Activated CD8-positive, alpha-beta memory T cell treated with anti-CD3 and anti-CD28 coated beads for 1 hour (primary cell): ENCODE measurements at places on chromosomes 5 and 9.
A peak's percentile ranks its signal among the peaks of the same experiment; 100 is the strongest.

DNA sequence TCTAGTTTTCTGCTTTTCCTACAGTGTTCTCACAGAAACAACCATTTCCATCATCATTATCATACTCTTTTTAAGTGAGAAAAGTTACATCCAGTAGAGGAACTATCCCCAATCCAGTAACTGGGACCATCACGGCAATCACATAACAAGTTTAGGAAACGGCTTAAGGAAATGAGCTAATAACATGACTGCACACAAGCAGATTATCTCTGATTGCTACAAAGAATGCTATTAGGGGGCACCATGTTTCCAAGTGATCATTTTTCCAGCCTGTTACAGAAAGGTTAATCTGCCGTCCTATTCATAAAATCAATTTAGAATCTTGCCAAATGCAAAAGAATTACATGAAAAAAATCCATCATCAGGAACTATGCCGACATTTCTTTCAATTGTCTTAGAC, 94.6 kb downstream of the EFNA5 start:
- DNase-seq: no peak

- no peak for DNase-seq
These were observed 40.6 kb downstream of the TMEM174 start for GRCh38 chr5:73213566-73213998.

DNA sequence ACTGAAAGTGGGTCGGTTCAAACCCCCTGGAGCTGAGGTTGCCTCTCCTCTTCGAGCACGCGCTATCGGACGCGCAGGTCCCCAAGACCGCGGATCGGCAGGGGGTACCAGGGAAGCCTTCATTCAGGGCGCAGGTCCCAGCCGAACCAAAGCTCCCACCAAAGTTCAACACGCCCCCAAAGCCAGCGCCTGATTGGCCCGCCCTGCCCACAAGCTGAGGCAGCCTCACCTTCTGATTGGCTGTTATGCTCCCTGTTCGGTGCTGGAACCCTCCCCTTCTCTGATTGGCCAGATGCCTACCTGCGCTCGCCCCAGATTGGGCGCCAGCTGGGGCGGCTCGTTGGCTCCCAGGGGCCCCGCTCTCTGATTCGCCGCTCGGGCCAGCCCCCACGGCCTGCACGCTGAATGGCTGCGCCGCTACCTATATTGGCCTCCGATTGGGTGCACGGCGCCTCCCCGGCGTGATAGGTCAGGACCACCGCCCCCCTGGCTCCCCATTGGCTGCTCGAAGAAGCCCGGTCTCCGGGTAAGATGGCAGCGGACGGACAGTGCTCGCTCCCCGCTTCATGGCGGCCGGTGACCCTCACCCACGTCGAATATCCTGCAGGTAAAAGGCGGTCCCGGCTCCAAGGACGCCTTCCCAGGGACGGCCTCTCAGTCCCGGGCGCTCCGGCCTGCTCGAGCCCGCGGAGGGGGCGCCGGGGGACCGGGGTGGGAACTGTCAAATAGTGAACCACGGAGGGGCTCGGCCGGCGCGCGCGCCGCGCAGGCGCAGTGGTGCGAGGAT, at the start of gene DOLPP1:
DOLPP1 (plus strand) TSS at position 511 of the 787 bp plus-strand sequence; CDS start at position 532, 21 bp downstream.
- peak; percentile 97 for DNase-seq

DNA sequence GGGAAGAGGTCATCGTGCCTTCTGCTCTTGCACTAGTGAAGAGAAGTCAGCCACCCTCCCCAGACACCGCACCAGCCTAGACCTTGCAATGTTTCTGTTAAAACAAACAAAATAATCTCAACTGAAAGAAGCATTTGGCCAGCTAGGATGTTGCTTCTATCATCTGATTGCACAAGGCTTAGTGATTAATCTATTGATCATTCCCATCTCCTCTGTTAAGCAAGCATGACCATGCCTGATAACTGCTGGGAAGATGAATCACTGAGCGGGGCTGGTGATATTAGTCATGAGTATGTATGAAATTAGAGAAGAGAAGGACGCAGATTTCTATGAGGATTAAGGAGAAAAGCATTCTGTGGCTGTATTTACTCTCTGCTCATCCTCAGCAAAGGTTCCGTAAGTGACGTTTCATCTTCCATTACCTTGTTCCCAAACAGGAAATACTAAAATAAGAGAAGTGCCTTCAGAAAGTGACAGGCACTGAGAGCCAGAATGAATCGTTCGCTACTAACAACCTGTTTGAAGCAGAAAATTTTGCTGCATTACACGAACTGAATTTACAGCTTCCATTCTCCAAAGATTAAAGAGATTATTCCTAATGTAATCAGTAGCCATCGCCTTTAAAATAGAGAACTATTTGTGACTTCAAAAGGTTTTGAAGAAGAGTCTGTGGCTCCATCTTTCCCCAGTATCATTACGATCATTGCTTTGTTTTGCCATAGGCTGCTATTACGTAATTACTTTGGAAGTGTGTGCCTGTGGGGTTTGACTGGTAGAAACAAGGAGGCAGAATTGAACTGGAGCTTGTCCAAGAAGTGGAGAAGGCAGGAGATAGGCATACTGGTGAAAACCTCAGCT, 219.1 kb downstream of the MED10 start:
- no peak for DNase-seq

GRCh38 chr5:39846144-39846543, 421.4 kb upstream of the DAB2 start:
- no peak for DNase-seq

- DNase-seq: no peak
These were observed 115.7 kb downstream of the TRIO start for GRCh38 chr5:14258840-14259239.

- no peak for DNase-seq
These were observed 9.9 kb downstream of the GFPT2 start for GRCh38 chr5:180343110-180343830.

DNA sequence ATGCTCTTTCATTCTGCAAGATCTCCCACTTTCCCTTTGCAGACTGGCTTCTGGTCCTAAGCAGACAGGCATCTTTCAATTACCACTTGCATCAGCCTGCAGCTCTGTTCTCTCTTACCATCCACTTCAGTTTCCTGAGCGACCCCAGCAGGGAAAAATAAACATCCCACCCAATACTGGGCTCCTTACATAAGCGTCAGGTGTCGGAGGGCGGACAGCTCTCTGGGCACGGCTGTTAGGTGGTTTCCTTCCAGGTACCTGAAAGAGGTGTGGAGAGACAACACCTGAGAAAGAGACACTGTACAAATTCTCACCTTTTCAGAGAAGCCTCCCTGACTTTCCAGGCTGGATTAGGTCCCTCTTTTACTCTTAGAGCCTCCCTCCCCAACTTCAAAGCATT, 145.1 kb upstream of the PANK3 start:
- no peak for DNase-seq

- no peak for DNase-seq
These were observed 155.9 kb upstream of the PHYKPL start for GRCh38 chr5:178388386-178389025.

DNA sequence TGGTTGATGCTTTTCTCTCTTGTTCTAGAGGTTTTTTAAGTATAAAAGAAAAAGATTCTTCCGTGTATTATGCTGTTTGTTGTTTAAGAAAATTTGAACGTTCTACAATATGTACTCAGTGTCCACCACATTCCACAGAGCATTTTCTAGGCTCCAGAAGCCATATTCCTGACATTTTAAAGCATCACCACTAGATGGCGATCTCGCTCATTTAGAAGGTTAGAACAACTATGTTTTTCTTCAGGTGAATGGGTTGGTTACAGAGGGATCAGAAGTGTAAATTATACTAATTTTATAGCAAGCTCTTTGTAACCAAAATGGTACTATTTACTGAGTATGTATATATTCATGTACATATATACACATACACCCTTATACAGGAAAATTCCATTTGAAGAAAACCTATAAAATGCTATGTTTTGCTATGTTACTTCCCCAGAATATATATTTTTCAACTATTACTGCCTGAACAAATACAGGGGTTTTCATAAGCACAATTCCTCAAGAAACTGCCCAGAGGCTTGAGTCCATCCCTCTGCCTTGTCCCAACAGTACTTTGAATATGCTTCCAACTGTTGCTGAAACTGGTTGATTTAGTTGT, 284.3 kb downstream of the CCDC171 start:
- no peak for DNase-seq

- no peak for DNase-seq
These were observed 2.5 kb downstream of the PFN3 start for GRCh38 chr5:177397875-177398390.

- DNase-seq: no peak
These were observed 517.0 kb upstream of the CHD1 start for GRCh38 chr5:99445805-99446204.

GRCh38 chr5:138035605-138036537, 3.0 kb upstream of the FAM13B start:
- DNase-seq: peak; percentile 15

DNA sequence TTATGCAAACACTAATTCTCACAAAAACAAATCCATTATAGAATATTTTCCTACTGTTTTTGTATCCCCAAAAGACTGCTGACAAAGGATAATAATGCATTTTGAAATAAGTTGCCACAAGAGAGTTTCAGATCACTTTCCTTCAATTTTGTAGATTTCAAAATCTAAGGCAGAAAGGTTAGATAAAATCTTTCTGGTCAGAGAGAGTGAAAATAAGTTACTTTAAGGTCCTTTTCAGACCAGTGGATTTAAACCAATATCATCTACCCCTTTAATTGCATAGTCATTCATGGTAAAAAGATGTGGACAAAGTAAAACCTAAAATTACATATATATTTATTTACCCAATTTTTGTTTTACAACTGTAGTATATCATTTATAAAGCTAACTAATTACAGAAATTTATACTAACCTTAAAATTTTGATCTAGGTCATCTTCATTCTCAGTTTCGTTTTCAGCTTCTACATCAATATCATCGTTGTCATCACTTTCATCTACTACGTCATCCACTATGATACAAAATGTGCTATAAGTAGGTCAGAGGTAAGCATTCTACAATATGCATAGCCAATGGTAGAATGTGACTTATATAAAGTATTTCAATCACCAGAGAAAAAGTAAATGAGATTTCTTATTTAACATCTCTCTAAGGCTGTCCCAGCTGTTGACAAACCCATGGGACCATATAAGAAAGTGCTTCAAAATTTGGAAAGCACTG, 95.7 kb downstream of the AGTPBP1 start:
- no peak for DNase-seq

GRCh38 chr5:127417528-127417927, 99.9 kb upstream of the PRRC1 start:
- no peak for DNase-seq

GRCh38 chr5:39024005-39024404, 50.2 kb downstream of the RICTOR start:
- no peak for DNase-seq

DNA sequence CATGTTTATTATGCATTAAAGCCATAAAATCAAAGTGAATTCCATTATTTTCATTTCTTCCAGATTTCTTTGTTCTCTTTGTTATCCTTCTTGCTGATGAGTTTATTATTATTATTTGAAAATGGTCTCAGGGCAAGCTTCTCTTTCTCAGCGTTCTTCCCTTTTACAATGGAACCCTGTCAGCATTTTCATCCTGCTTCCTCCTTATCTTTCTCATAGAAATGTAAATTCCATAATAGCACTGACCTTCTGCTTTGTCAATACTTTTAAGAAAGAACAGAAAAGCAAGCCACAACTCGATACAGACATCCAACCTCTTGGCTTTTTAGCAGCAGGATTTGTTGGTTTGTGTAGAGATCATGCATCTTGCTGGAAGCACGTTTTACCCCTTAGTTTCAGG, 114.0 kb upstream of the BASP1 start:
- DNase-seq: no peak

DNA sequence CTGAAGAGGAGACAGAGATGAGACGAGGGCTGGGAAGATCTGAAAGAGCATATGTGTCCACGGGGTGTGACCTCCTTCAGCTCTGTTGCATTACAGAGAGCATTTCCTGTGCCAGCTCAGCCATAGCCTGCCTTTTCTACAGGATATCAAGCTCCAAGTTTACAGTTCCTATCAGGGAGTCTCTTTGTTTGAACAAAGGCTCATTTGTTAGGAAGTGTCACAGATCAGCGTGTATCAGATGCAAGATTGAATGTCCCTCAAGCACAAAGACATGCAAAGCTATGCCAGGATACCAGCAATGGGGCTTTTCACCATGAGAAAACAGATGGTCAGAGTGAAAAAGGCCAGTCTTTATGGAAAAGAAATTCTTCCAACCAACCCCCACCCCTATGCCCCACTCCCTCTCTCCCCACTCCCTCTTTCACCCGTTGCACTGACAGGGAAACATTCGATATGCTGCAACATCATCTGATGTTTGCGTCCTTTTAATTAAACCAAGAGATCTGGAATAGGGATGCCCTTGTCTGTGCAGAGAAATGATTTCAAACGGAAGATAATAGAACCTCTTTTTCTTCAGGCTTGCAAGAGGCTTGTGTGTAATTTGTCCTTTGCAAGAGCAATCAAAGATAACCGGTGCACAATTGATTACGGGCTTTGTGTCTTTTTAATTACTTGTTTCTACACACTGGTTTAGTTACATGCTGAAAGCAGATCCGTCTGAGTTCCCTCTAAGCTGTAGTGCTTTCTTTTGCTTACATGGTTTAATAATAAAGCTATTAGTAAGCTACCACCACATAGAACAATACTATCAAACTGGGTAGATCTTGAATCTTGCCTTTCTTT, 263.1 kb upstream of the RGMB start:
- no peak for DNase-seq

DNA sequence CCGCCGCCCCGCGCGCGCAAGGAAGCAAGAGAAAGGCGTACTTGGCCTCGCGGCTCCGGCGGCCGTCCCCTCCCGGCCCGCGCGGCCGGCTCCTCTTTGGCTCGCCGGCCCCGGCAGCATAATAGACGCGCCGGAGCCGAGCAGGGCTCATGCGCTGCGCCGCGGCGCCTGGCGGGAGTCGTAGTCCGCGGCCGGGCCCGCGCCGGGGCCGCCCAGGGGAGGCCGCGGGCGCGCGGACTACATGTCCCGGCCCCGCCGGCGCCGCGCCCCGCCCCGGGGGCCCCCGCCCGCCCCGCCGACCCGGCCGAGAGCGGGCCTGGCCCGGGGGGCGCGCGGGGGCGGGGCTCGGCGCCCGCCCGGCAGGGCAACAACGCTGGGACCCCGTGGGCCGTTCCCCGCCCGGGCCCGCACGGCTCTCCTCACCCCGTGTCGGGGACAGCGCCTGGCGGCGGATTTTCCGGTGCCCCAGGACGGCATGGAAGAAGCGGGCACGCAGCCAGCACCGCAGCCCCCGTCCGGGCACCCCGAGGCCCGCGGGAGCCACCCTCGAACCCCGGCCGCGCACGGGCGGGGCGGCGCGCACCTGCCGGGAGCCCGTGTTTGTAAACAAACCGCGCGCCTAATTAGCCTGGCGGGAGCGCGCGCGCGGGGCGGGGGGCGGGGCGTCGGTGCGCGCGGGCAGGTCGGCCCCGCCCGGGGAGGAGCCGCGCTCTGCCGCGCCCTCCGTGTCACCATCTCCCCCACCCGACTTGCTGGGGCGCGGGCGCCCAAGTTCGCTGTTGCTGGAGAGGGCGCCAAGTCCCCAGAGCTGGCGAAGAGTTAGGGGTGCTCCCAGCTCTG, at the start of gene BRD3:
BRD3 (minus strand) TSS at position 123 of the 840 bp plus-strand sequence. CDS start 14,549 bp downstream, outside the sequence.
- peak; percentile 32 for DNase-seq

DNA sequence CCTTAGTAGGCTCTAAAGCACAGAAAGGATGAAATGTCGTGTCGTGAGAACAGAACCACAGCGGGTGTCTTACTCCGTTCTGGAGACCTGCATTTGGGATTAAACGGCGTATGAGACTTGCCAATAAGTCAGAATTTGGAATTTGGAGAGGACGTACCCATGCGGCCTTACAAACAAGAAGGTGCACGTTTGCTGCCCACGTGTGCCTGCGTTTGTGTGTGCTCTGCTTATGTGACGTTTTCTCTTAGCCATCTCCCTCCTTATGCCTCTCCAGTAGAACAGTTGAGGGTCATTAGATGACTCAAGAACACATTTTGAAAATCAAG, 171.6 kb upstream of the OTULINL start:
- DNase-seq: no peak
